ENCODE measurements at places on chromosomes 2 and 18.

- DNase-seq: no peak
These were observed 25.7 kb upstream of the NCL start for GRCh38 chr2:231489990-231490389.

GRCh38 chr2:144136297-144137010, 383.5 kb downstream of the ZEB2 start:
- DNase-seq: no peak

- DNase-seq: no peak
These were observed 27.6 kb upstream of the SLC40A1 start for GRCh38 chr2:189608170-189608569.

DNA sequence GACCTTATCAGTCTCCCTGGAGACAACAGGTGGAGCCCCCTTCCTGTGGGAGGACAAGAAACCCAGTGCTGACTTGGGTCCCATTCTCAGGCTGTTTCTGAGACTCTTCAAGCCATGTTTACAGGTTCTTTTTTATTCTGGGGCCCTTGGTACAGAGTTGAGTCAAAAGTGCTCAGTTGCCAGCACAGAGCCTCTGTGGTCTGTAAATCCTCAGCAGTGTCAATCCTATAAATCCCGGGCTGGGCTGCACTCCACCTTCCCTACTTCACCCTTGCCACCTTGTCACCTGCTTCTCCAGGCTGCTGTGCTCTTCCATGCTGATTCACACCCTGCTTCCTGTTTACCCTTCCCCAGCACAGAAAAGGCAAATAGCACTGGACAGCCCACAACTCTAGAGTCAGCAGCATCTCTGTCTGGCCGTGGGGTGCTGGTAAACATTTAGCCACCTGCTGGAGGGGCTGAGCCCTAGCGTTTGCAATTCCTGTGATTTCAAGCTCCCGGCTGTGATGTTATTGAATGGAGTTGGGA, 74.7 kb downstream of the TNFRSF11A start:
- no peak for DNase-seq

DNA sequence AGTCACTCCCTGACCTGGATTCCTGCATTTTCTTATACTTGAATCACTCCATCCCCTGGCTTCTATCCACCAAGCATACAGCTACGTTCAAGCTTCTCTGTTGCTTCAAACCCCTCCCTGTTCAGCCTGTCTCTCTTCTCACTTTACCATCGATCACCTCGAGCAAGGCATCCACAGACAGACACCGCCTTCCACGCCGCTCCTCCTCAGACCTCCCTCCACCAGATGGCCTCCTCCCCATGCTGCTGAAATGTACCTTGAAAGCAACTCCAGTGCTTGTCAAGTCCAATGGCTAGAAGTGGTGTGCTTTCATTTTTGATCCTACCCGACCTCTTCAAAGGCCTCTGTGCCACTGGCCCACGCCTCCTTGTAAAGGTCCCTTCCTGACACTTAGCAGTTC, 131.3 kb upstream of the ACAA2 start:
- no peak for DNase-seq

- DNase-seq: no peak
These were observed 84.5 kb downstream of the DOCK10 start for GRCh38 chr2:224957540-224958461.

DNA sequence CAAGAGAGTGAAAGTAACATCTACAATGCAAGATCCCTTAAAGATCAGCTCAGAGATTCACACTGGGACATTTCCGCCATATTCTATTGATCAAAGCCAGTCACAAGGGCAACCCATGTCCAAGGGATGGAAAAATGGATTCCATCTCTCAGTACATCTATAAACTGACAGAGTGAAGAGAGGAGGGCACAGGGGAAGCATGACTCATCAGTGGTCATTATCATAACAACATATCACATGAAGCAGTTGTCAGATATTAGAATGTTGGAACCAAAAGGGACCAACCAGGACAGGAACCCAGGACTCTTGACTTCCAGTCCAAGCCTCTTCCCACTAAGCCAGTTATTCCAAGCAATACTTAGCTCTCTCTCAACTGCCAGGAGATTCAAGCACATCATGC, 54.9 kb upstream of the IGFBP2 start:
- DNase-seq: no peak

GRCh38 chr2:231395188-231396057, at the start of gene B3GNT7:
TSS of gene B3GNT7 (plus strand) at chr2:231395710. CDS start at chr2:231395804, 94 bp downstream.
- no peak for DNase-seq

GRCh38 chr2:36570416-36570815, 27.6 kb downstream of the FEZ2 start:
- DNase-seq: no peak

- no peak for DNase-seq
These were observed 17.3 kb downstream of the ESPNL start for GRCh38 chr2:238117199-238118154.

DNA sequence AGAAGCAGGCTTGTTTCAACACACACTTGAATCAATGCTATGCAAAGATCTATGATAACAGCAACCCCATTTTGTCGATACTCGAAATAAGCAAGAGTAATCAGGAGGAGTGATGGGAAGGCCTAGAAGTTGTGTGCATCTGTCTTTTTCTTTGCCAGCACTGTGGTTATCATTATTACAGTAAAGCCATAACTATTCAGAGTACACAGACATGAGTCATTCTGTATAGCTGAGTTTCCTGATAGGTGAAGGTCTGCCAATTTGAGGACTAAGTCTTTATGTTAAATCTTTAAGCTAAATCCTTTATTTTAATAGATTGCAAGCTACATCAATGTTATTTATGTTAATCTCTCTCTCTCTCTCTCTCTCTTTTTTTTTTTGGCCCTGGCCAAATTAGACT, 1344.4 kb upstream of the CELF4 start:
- DNase-seq: peak; percentile 6

- no peak for DNase-seq
These were observed 337.8 kb upstream of the DSEL start for GRCh38 chr18:67854340-67854739.

DNA sequence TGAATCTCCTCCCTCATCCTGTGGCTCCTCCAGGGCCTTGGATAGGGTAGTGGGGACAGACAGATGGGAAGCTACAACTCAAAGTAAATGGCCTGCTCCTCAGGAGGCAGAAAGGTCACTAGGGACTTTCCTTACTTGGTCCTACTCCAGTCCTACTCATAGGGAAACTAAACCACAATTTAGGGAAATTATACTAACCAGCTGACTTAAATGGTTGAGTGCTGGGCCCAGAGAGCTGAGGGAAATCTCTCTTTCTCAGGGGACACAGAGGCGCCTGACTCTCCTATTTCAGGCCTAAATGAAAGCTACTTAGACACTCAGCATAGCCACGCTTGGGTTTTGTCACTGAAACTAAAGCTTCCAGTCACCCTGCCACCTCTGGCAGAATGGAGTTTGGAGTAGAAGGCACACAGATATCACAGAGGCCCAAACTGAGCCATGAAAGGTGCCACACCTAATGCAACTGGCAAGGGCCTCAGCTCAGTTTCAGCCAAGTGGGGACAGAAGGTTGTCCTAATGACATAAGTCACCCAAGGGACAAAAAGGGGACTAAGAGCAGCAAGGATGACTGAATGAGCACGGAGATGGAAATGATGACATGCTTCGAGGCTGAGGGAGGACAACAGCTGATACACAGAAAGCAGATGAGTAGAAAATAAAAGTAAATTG, 24.0 kb downstream of the CERKL start:
- no peak for DNase-seq

DNA sequence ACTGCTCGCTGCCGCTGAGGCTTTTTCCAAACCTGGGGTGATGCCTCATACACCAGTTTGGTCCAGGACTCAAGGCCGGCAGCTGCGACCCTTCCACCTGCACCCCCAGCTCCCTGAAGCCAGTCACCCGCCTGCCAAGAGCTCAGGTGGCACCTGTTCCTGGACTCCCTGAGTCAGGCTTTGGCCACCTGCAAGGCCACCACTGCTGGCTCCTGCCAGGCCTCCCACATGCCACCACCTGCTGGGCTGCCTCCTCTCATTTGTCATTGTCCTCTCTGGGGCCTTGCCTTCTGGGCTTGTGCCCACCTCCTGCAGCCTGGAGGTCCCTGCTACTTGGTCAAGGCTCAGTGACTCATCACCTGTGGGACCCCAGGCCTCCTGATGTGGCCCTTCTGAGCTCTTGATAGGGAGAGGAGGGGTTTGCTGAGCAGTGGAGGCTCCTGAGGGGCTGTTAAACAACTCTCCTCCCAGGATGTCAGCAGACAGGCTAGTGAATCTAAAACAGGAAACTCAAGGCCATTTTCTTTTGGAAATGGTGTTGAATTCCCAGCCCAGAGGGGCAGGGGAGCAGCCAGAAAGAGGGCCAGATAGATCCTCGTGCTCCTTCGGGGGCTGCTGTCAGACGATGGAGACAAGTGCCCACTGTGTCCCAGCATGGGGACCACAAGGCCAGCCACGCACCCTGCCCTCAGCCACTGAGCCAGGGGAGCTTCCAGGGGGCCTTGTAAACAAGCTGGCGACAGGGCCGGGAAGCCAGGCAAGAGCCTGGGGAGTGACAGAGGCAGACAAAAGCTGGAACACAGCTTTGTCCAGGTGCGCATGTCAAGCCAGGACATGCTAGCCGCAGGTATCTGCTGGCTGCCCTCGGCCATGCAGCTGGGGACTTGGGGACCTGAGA, 416.8 kb downstream of the LRATD1 start:
- no peak for DNase-seq

DNA sequence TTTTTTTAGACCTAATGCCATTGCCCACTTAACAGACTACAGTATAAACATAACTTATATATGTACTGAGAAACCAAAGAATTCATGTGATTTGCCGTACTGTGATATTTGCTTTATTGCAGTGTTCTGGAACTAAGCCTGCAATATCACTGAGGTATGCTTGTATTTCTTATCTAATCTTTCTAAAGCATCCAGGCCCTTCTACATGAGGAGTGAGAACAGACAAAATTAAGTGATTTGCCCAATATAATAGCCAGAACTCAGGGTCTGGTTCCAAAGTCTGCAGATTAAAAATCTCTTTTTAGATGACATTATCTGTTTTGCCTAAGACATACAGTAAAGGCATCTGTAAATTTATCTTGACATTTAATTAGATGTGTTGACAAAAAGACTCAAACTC, 41.9 kb downstream of the BMPR2 start:
- DNase-seq: no peak

- no peak for DNase-seq
These were observed 703.3 kb downstream of the NRXN1 start for GRCh38 chr2:50328680-50329079.

DNA sequence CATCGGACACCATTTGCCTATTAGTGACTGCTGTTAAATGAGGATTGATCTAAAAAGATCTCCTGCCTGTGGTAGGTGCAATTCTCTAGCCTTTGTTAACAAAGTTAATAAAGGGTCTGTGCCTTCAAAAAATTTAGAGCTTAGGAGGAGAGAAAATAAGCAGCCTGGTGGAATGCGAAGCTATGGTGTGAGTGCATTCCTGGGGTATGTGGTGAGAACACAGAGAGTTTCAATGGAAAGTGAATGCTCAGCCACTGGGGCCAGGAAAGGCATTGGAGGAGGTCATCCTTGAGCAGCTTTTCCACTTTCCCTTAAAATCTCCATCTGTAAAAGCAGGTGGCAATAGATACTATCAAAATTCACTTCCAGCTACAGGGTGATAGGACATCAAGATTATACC, 331.2 kb upstream of the LRATD1 start:
- DNase-seq: no peak

GRCh38 chr2:39737661-39738060, 41.4 kb downstream of the THUMPD2 start:
- peak; percentile 84 for DNase-seq

DNA sequence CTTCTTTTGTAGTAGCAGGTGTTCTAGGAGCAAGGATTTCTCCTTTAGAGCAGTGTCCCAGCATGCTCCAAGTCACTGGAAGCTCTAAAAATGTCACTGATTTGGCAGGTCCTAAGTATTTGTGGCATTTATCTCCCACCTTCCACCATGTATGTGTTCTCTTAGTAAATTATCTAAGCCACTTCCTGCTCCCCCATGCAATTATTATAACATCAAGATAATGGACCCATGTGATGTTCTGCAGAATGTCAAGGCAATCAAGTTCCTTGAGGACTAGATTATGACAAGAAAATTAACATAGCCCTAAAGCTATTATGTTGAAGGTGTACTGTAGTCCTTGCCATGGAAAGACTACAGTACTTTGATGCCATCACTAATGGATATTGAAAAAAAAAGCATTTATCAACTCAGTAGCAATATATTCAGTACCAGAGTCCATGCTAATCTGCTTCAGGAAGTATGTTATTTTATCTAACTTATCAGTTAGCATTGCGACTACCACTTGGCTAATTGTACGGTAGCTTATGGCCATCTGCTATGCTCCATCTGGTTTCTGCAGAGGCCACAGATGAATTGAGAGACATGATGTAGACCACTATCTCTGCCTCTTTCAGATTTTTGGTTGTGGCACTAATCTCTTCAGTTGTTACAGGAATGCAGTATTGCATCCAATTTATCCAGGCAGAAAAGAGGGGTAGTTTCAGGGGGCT, 56.7 kb downstream of the GPR39 start:
- DNase-seq: no peak

DNA sequence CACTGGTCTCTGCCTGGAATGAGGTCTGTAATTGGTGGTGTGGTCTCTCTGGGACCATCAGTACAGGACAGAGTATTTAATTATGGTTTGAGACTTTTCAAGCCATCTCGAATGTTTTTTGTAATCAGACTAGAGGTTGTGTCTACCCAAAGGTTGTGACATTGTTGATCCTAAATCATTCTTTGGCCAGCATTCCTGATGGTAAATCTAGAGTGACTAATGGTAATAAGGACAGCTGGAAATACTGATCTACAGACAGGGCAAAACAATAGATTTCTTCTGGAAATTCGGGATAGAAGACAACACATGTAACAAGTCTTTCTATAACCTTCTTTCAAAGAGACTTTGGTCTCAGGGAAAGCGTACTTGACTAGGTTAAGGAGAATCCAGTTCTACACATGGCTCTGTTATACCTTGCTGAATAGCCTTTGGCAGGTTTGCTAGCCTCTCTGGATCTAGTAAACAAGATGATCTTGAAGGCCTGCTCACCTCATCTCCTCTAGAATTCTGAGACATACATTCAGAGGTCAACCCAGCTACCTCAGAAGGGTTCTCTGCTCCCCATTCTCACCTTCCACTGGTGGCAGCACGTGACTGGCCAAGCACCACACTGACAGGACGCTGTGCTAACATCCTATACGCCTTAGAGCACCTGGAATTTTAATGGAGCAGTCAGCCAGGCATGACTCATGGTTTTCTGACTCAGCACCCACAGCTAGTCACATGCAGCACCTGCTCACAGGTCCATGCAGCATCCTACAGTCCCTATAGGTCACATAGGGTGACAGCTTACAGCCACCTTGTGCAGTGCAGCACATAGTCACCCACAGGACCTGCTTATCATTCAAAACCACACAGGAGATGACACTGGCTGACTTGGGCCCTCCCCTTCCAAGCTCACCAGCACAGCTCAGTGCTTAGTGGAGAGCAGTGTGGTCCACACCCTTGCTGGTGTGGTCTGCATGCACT, 12.2 kb downstream of the PLB1 start:
- DNase-seq: no peak

- DNase-seq: no peak
These were observed 239.8 kb downstream of the HAUS1 start for GRCh38 chr18:46343931-46344372.

- DNase-seq: no peak
These were observed 38.4 kb downstream of the NPPC start for GRCh38 chr2:231887756-231888155.

GRCh38 chr18:12258719-12259705, 4.9 kb downstream of the CIDEA start:
- DNase-seq: no peak

Measured in non-pigmented ciliary epithelial cell (primary cell).